ENCODE measurements at places on chromosomes 4 and X. TPM values are rescaled to one million over a fixed set of nuclear protein-coding genes. Genes with fewer than 3 reads are reported as not detected.

The P2RY10 gene
- total RNA-seq: 69.3 TPM

The ABLIM2 gene
- 0.19 TPM for total RNA-seq

The USP27X gene
- 1.0 TPM for total RNA-seq

The TEC gene
- 2.0 TPM for total RNA-seq

The CDS1 gene
- not detected for total RNA-seq

The C4orf51 gene
- not detected for total RNA-seq

The PROM1 gene
- total RNA-seq: not detected
